ENCODE measurements at places on chromosomes 6 and 20.

DNA sequence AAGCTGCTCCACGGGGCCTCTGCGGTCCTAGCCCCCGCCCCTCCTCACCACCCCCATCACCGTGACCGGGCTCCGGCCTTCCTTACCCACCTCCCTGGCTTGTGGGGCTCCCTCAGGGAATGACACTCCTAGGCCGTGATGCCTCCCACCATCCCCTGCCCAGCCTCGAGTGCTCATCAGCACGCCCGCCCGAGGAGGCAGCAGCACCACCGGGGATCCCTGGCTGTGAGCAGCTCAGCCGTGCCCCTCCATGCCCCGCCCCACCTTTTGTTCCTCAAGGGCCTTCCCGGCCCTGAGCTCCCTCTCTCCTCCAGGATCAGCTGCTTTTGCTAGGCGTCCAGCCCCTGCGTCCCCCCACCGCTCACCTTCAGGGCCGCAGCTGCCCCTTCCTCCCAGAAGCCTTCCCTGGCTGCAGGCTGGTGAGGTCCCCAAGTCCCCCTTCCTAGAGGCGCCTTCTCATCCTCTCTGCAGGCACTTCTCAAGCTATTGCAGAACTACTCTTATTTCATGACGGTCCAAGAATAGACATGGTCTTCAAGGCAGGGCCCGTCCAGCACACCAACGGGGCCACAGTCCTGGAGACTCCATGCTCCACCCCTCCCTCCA, 3.0 kb downstream of the FNDC11 start:
- DNase-seq, result no peak

DNA sequence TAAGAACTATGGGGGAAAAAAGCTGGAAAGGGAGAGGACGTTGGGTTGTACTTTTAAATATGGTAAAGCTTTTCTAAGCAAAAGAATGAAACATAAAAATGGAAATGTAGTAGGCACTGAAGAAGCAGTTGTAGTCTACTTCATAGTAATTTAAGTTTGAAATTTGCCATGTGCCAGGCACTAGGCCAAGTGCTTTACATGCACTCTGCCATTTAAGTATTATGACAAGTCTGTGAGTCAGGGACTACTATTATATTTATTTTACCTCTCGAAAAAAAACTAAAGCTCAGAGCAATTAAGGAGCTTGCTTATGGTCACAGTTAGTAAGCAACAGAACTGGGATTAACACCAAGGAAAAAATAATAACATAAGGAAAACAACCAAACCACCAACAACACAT, 257.8 kb downstream of the GMDS start:
- peak; percentile 8 for DNase-seq

DNA sequence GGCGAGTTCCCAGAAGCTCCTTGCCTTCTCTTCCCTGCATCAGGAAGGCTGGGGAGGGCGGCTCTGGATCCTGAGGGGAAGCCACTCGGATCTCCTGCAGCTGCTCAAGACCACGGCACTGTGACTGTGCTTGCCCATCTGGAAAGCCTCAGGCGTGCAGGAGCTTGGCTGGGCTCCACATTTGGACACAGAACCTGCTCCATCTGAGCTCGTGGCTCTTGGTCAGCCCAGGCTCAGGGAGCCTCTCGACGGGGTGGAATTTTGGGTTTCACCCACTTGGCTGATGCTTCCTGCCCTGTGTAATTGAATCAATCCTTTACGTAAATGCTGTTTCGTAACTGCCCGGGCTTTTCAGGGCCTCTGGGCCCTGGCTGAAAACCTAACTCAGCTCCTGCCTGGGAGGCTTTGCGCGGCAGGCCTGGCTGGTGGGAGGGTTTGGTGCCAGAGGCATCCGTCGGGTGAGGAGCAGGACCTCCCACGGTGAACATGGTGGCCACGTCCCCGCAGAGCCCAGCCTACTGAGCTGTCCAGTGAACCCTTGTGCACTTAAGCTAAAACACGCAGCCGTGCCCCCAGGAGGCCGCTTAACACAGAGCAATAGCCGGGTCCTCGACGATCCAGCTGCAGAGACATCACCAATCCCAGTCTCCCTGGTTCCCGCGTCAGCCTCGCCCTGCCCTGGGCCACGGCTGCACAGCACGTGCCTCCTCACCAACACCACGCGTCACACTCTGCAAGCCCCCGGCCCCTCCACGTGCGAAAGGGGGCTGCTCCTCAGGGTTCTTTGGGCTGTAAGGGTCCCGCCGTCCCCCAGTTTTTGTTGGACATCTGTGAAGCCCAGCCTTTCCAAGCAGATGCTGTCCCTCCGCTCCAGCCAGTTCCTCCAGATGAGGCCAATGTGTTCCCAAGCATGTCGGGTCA, 241.0 kb downstream of the DLL1 start:
- no peak for DNase-seq

- DNase-seq, result no peak
These were observed 5.8 kb upstream of the TMEM14A start for GRCh38 chr6:52664991-52665686.

- DNase-seq, result no peak
These were observed 24.5 kb downstream of the GZF1 start for GRCh38 chr20:23386304-23387117.

DNA sequence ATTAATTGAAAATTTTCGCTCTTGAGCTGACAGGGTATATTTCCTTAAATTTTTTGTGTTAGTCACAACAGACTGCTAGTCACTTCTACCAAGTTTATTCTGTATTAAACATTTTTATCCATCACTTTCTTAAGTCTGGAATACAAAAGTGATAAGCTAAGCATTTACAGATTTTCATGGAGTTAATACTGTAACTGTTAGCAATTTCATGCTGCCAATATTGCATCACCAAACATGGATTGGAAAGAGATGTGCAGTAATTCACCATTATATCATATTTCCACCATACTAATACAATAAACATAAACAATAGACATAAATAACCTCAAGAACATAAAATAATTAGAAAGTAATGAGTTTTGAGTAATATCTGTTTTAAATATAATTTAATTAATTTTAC, 854.0 kb upstream of the CITED2 start:
- no peak for DNase-seq

- no peak for DNase-seq
These were observed 161.5 kb downstream of the HIVEP2 start for GRCh38 chr6:142783499-142783898.

DNA sequence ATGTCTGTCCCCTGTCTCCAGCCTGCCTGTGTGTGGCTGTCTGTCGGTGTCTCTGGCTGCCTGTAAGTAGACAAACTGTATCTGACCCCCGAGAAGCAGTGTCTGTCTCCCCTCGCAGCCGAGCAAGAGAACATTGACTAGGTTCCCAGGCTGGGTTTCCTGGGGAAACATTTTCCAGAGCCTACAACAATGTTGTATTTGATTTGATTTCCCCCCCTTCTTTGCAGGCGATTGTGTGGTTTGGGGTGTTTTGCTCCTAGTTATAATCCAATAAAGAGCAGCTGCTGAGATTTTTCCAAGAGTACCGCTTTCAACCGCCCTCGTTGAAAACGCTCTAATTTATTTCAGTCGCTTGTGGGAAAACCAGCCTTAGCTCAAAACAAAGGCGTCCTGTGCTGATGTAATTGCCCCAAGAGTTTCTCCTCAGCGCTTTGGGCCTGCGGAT, 92.6 kb downstream of the CDC5L start:
- DNase-seq, result no peak

DNA sequence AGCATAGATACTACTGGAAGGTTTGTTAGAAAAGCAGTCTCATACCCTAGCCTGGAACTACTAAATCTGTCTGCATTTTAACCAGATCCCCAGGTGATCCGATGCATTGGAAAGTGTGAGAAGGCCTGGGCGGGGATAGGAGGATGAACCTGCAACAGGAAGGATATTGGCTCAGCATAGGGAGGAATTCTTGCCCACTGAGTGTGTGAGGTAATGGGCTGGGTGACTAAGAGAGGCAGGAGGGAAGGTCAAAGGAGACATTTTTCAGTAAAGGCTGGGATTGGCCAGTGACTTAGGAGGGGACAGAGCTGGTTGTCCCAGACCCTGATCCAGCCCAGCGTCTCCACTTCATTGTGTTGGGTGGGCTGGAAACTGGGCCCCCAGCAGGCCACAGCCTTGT, 191.0 kb upstream of the LRFN2 start:
- no peak for DNase-seq

GRCh38 chr6:84581494-84582259, 182.7 kb downstream of the TBX18 start:
- DNase-seq, result no peak

- DNase-seq, result no peak
These were observed 648.7 kb upstream of the FLRT3 start for GRCh38 chr20:14986026-14986655.

GRCh38 chr20:24952376-24953208, 3.5 kb downstream of the CST7 start:
- no peak for DNase-seq

DNA sequence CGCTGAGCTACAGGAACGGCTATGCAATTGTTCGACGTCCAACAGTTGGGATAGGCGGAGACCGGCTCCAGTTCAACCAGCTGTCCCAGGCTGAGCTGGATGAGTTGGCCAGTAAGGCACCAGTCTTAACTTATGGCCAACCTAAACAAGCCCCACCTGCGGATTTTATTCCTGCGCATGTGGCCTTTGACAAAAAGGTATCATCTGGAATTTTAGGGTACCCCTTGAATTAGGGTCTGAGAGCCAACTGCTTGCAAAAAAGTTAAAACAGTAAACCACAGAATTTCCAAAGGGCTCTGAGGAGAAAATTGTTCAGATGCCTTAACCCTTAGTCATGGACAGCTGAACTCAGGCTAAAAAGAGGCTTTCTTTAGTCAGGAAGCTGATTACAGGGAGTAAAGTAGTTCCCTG, 3.8 kb downstream of the EFHC1 start:
- DNase-seq, result no peak

GRCh38 chr6:31268836-31269235, 3.1 kb downstream of the HLA-C start:
- no peak for DNase-seq

DNA sequence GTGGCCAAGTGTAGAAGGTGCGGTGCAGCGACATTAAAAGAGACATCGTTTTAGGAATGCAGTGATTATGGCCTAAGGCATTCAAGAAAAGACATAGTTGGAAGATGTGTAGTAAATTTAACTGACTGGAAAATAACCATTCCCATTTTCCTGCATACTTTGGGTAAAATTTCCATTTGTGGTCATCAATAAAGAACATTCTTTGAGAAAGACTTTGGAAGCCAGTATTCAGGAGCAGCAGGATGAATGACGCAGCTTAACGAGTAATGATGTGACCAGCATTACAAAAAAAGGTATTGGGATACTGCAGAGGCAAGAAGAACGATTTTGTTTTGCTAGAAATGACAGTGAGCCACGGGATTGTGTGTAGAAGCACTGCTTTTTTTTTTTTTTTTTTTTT, 7.0 kb upstream of the RWDD1 start:
- DNase-seq, result no peak

DNA sequence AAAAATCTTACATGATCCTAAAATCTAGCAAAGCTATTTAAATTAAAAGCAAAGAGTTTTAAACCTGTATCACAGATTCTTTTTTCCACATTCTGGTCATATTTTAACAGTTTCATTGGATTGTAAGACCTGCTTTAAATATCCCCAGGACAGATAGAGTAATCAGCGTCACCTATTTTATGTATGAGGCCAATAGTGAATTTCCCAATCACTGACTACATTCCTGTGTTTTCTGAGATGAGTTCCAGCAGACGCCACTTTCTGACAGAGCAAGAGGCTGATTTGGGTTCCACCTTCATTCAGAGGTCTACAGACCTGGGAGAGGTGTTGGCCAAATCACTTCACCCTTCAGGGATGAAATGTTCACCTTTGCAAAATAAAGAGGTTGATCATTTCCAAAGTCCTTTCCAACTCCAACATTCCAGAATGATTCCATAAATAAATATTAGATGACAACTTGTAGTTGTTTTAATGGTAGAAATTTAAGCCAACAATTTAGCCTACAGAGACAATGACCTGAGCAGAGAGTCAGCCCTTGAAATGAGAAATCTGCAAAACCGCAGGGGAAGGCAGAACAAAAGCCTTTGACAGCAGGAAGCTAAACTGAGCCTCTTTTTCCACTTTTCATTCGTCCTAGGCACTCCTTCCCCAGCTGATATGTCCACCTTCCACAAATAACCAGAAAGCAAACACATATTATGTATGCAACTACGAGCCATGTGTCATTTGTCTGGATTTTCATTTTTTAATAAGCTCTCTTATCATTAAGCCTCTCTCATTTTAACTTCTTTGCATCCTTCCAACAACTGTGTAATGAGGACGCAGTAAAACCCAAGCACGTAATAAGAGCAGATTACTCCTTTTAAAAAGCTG, 105.2 kb downstream of the TFAP2A start:
- DNase-seq, result no peak

GRCh38 chr6:107656401-107656800, 166.5 kb downstream of the SOBP start:
- DNase-seq, result no peak

DNA sequence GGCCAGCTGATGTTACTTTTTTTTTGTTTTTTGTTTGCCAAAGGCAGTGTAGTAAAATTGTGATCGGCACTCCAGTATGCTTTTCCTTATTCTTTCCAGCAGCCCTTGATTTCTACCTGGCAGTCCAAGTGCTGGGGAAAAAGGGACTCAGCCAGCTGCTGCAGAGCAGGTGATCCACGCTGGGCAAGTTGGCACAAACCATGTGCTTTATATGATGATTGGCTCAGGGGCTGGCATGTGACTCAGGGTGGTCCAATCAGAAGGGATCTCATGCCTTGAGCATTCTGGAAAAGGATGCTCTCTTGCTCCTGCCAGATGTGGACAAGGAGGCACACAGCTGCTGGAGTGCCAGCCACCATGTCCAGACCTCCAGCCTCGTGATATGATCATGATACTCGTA, 54.5 kb downstream of the SULF2 start:
- DNase-seq, result no peak

GRCh38 chr6:12709116-12709515, 7.5 kb upstream of the PHACTR1 start:
- peak; percentile 25 for DNase-seq

DNA sequence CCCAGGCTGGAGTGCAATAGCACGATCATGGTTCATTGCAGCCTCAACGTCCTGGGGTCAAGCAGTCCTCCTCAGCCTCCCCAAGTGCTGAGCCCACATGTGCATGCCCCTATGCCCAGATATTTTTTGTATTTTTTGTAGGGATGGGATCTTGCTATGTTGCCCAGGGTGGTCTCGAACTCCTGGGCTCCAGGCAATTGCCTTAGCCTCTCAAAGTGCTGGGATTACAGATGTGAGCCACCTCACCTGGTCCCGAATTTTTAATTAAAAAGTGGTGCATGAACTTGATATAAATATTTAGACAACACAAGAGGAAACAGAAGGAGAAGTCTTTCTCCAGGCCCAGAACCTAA, 7.1 kb upstream of the RNF114 start:
- no peak for DNase-seq

- no peak for DNase-seq
These were observed 15.9 kb downstream of the GPR31 start for GRCh38 chr6:167141667-167142432.

- no peak for DNase-seq
These were observed 105.9 kb downstream of the TRERF1 start for GRCh38 chr6:42345696-42346416.

- no peak for DNase-seq
These were observed 106.8 kb upstream of the RIPOR2 start for GRCh38 chr6:25042536-25042935.

Data from NCI-H446 treated with DMSO at 0.1 percent for 48 hours (cell line).